Left cardiac atrium (tissue), 4 donors: ENCODE measurements at places on chromosomes 6 and 20. TPM values are rescaled to one million over a fixed set of nuclear protein-coding genes. Genes with fewer than 3 reads are reported as not detected.

HTR1B gene
- total RNA-seq = not detected

BCKDHB gene
- total RNA-seq = 15.4 TPM

DNA sequence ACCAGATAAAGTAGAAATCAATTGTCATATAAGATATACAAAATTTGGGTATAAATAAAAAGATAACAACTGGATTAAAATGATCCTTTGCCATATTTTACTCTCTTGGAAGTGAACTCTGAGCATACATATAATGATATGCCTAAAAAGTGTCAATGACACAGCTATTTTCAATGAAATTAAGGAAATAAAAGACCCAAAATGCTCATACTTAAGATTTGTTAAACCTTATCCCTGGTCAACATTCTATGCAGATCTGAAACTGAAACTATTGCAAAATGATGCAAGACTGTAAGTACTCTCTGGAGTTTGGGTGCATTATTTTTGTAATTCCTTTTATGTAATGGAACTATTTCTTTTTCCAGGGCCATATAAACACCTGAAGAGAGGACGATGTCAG lies 119.0 kb upstream of the SGK1 start:
- DNase-seq = no peak

DUSP15 gene
- 5.7 TPM for total RNA-seq

- no peak for DNase-seq
Measured at GRCh38 chr20:51697096-51697826, 70.9 kb downstream of the ATP9A start.

DNA sequence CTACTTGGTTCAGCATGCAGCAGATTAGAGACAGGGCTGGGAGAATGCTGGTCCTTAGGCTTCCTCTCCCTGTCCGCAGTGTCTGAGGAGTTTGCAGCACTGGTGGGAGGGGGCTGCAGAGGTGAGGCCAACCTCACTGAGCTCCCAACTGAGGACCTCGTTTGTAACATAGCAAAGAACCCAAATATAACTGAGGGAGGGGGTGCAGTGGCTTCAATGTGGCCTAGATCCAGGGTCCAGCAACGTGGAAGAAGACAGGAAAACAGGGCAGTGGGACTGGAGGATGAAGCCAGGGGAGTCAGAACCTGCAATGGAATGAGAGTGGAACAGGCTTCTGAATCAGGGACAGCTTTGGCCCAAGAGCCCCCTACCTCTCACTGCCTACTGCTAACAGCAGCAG lies 84.3 kb upstream of the MAFB start:
- DNase-seq = no peak

DNA sequence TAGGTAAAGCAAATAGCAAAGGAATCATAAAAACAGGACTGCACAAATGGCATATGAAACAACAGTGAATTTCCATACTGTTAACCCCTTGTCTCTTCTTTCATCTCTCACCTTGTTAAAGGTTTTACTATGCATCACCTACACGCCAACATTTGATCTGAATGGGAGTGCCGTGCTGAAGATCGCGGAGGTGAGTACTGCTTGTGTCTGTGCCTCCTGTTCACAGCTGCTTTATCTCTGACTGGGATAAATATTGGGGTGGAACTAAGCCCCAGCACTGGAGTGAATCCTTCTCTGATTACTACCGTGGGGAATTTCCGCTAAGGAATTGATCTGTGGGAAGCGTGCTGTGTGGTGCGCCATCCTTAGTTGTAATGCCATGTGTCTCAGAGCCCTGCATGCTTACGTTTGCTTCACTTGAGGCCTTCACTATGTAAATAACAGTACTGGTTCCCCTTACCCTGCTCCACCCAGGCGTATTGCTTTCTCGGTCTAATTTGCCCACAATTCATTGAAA lies 11.4 kb upstream of the PBOV1 start:
- no peak for DNase-seq
